ENCODE measurements at places on chromosomes 12 and 14.

GRCh38 chr14:104682107-104682593 lies 7.3 kb upstream of the INF2 start:
- peak overlapping the region; percentile 98 for H3K27ac ChIP-seq
- peaks cover 20% of the 10 kb centered on the region for H3K27me3 ChIP-seq
- no peak for DNase-seq

DNA sequence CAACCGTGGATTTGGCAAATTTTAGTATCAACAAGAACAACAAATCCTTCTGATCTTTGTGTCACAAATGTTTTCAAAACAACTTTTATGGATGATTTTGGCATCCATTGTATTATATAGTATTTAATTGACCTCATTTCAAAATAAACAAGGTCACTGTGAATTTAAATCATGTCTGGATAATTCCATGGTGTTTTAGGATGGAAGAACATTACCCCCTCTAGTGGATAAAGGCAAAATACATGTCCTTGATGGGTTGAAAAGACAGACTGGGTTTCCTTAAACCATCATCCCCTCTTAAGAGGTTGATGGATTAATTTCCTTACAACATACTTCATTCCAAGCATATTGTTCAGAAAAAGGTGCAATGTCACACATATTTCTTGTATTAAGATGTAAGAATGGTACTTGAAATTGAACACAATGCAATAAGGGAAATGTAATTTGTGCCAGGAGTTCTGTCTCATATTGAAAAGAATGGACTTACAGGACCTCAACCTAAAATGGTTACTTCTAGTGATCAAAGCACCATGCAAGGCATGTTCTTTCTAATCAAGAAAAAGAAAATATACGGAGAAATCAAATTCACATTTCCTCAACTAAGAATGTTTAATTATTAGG lies 352.0 kb downstream of the BCAT1 start:
- DNase-seq: no peak
- no peaks in the 10 kb centered on the region for H3K27me3 ChIP-seq
- no peaks in the 10 kb centered on the region for H3K4me1 ChIP-seq
- H3K4me3 ChIP-seq: no peak overlapping the region
- no peaks in the 10 kb centered on the region for H3K36me3 ChIP-seq

DNA sequence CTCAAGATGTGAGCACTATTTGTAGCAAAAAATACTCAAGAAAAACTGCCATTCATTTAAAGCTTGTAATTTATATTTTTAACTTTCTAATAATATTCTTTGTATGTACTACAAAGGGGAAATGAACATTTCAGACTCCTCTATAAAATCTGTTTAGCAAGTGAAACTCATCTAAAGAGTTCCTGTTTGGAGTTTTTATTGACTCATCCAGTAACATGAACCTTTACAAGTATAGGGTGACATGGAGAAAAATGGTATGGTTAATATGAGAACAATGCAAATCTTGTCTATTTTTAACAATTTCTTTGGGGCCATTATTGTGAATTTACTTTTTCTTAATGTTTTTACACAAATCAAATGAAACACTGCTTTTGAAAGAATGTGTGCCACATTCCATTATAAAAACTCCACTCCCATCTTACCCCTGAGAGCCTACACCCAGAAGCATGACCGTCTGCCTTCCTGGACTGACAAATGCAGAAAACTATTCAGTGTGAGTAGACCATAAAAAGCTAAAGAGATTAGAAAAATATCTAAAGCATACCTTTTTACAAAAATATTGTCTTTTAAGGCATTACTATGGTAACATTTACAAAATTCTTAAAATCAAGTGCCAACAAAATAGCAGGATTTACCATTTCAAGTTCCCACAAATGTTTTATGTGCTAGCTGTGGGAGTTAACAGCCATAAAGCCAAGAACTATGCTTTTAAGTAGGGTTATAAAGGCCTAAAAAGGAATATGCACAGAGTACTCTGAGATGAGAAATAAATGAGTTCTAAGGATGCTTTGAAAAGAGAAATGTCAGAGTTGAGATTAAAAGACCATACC lies 144.0 kb downstream of the ADAMTS20 start:
- H3K36me3 ChIP-seq: no peaks in the 10 kb centered on the region
- H3K4me1 ChIP-seq: no peaks in the 10 kb centered on the region
- no peaks in the 10 kb centered on the region for H3K27me3 ChIP-seq
- no peak overlapping the region for H3K27ac ChIP-seq
- DNase-seq: no peak

DNA sequence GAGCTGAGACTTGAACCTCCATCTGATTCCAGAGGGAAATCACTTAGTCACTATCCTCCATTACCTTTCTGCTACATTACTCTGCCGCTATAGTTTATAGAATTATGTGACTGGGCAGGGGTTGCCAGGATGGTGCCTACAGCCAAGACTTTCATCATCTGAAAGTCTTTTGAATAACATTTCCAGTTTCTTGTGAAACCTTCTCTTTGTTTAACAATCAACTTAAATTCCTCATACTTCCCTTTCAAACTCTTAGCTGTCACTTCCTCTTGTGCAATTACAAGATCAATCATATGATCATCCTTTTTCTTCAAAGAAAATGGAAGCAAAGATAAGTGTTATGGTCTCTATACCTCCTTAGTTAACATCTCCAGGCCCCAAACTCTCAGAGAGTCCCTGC lies 25.4 kb upstream of the PELI2 start:
- H3K4me1 ChIP-seq: peaks cover 17% of the 10 kb centered on the region
- no peaks in the 10 kb centered on the region for H3K36me3 ChIP-seq
- no peak overlapping the region for H3K4me3 ChIP-seq
- H3K27ac ChIP-seq: no peak overlapping the region

DNA sequence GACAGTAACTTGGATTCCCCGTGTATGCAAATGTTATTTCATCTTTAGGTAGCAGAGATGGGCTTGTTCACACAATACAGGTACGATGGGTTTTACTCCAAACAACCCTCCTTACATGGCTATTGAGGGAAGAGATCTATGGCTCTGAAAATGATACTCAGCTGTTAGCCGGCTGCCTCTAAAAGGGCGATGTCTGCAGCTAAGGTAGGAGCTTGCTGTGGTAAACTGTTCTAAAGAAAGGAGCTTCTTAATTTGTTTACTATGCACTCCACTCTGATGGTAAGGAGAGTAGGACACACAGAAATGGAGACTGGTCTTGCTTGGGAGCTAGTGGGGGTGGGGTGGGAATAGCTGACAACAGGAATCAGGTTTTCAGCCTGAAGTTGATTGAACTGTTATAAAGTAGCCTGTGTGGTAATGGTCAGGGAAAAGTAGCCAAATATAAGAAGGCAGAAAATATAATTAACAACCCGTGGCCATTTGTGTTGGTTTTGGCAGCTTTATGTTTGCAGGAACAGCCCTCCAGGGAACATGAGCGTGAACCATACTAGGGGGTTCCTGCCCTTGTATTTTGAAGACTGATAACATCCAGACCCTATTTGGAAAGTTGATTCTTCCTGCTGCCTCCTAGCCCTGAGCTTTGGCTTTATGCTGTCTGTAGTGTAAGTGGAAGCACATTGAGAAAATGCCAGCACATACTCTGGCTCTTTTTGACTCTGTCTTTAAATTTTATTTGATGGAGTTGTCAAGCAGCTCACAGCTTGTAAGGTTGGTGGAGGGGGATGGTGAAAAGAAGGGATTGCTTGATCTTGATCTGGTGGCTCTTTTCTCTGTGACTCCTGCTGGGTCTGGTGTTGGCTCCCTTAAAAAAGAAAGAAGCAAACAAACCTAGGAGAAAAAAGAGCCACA lies 929.8 kb downstream of the DIO2 start:
- H3K27ac ChIP-seq: no peak overlapping the region
- no peaks in the 10 kb centered on the region for H3K36me3 ChIP-seq
- H3K4me3 ChIP-seq: no peak overlapping the region
- peaks cover 21% of the 10 kb centered on the region for H3K4me1 ChIP-seq
- no peak for DNase-seq
- H3K27me3 ChIP-seq: peaks cover 14% of the 10 kb centered on the region
